Stimulated activated CD8-positive, alpha-beta memory T cell treated with anti-CD3 and anti-CD28 coated beads, Interleukin-7, amount 100 ng/mL, for 1 hour (primary cell): ENCODE measurements at places on chromosomes 7 and 10.

DNA sequence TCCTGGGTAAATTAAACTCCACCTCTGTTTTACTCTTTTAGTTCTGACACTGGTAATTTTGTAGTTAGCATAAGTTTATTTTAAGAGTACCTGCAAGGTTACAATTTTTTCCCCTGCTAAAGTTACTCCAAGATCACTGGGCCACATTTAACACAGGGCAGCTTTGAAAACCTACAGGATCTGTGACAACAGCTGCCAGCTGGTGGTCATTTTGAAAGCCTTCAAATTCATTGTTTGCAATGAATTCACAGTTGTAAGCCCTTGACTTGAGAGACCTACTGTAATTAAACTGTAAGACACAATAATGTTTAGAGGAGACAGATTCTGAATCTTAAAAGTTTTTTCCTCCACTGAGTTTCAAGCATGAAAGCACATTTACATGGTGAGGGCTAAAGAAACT is 129.6 kb downstream of the CNOT4 start:
- no peak for DNase-seq

DNA sequence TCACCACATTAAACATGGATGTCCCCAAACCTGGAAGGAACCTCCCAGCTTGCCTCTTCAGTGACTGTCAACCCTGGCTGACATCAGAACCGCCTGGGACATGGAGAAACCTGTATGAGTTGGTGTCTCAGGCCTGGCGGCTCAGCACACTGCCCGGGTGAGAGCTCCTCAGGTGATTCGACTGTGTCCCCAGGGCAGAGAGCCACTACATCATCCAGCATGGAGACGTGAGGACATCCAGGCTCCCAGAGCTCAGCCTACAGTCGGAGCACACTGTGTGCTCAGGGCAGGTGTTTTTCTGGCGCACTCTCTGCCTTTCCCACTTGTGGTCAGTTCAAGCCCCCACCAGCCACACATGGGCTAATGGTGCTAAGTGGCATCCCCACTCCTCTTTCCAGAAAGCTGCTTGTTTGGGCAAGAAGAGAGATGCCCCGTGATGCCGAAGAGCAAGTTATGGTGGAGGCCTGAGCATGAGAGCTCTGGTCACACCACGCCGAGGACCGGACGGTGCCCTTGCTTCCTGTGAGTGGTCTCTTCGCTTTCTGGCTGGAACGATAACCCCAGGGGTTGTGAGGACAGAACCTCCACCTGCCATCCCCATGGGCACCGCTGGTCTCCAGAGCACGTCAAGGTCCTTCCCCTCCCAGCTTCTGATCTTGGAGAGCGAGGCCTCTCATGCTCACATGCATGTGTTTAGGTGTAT is 38.5 kb downstream of the AMZ1 start:
- no peak for DNase-seq

DNA sequence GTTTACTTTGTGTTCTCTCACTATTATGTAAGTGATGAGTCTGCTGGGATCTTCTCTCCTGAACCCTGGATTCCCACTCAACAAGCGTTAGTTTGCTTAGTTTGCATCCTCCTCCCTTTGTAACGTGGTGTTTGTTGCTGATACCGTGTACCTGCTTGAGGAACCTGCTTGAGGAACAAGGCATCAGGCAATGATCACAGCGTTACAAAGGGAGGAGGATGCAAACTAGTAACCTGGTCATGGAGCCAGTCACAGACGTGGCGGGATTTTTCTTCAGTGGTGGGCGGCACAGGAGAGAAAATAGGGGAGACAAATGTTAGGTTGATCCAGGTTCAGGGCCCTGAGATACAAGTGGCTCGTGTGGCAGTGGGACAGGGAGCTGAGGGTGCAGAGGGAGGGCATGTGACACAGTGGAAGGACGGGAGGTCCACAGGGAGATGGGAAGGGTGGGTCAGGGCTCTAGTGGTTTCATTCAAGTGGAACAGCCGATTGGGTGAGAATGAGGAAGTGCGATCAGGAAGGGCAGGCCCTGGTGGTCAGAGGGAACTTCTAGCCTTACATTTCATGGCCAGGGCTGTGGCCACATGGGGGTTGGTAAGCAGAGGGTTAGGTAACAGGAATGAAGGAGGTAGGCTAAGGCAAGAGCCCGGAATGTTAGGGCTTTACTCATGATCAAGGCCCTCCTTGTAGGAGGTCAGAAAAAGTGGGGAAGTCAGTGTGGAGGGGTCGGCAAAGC is 38.0 kb downstream of the SNX10 start:
- DNase-seq = no peak

DNA sequence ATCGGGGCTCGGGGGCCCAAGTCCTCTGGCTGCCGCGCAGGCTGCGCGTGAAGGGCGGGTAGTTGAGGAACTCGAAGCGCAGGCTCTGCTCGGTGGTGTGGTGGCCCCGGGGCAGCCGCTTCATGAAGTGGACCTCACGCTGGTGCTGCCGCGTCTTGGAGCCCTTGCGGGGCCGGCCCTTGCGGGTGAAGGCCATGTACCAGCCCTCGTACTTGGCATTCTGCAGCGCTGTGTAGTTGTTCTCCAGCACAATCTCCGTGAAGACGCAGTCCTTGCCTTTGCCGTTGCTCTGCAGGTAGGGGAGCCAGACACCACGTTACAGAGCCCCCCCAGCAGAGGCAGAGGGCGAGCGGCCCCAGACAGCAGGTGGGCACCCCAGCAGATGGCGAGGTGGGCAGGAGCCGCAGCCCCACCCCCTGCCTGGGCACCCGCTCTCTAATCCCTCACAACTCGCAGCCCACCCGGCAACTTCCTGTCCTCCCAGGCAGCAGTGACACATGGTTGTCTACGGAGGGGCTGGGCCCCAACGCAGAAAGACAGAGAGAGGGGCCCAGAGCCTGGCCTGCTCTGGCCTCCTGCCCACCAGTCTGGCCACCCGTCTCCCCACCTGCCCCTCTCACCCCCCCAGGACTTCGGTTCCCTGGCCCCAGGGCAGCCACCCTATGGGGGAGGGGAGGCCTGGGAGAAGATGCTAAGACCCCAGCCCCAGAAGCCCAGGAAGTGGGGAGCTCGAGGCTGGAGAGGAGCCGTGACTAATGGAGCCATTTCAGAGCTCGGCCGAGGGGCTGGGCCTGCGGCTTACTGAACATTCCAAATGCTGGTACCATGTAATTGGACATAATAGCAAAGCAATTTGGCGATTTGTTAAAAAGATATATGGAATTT is 5.3 kb downstream of the FGF8 start:
- no peak for DNase-seq

- no peak for DNase-seq
Measured at GRCh38 chr10:69628891-69629290, 1.2 kb upstream of the FAM241B start.

DNA sequence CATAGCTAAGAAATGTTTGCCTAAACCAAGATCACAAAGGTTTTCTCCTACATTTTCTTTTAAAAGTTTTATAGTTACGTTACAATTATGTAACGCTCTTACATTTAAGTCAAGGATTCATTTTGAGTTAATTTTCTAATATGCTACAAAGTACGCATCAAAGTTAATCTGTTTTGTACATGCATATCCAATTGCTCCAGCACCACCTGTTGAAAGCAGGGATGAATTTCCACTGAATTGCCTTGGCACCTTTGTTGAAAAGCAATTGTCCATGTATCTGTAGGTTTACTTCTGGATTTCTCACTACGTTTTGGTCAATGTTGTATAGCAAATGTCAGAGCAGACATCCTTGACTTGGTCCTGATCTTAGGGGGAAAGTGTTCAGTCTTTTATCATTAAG is 59.6 kb downstream of the NEUROG3 start:
- no peak for DNase-seq

DNA sequence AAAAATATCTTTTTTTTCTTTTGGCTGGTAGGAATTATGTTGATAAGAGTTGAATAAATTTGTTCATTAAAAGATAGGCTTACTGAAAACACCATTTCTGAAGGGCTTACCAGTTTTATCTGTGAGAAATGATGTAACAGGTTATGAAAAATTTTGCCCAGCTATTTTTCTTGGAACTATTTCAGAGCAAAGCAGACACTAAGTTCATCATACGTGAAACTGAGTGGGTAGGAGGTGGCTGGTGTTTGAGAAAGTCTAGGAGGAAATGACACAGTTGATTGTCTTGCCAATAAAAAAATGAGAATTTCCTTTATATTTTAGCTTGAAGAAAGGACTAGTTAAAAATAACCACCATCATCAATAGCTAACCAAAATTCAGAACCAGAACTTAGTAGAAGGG is 6.2 kb upstream of the MRC1 start:
- DNase-seq = no peak

DNA sequence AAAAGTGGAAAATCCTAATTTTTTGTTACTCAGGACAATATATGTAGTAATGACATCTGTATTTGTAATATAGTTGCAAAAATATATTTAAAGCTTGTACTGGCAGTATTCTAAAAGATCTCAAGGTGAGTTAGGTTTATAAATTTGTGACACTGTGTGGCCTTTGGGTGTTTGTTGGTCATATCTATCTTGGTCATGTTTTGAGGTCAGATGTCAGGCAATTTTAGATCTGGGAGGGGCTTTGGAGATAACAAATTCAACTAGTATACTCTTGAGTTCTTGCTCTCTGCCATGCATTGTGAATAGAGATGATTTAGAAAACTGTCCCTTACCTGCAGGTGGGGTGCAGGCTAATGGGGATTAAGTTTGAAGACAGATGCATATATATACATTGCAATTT is 3.1 kb downstream of the TBC1D12 start:
- DNase-seq = no peak

DNA sequence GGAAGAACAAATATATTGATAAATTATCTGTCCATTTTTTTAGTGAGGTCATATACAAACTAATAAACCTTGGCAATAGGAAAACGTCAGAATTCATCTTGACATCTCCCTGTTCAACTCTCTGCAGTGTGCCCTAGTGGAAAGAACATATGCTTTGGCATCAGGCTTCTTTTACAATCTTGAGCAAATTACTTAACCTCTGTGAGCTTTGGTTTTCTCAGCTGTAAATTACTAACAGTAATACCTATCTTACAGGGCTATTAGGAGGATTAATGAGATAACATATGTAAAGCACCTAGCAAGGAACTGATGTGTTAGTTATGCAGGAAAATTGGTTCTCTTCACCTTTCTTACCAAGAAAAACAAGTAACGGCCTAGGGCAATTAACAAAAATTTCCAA is 161.8 kb downstream of the PHTF2 start:
- no peak for DNase-seq

- DNase-seq = no peak
Measured at GRCh38 chr7:102471791-102472125, 7.0 kb downstream of the POLR2J start.

DNA sequence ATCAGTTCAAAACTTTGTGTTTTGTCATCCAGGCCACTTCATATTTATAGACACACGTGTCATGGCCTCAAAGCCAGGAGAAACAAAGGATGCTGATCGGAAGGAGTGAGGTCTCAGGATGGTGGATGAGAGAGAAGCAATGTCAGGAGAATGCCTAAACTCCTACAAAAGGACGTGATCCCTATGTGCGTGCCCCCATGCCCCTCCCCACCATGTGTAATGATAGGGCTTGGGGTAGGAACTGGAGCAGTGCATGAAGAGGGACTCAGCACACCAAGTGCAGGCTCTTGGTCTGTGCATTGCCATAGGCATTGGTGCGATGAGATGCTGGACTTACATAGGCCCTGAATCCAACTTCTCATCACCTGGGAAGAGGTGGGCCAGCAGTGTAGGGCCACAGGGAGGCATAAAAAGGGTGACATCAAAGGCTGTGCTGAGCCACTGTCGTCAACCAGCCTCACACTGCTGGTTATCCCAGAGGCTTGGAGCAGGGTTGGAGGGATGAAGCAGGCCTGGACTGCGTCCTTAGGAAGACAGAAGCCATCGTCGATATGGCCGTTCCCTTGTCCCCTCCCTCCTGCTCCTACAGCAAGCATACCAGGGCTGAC is 46.9 kb upstream of the GDF10 start:
- no peak for DNase-seq

- no peak for DNase-seq
Measured at GRCh38 chr7:133572843-133573242, 320.0 kb downstream of the EXOC4 start.

GRCh38 chr10:78433076-78433595 is 399.5 kb downstream of the RPS24 start:
- no peak for DNase-seq
